ENCODE measurements at places on chromosomes 6 and 20. TPM values are rescaled to one million over a fixed set of nuclear protein-coding genes. Genes with fewer than 3 reads are reported as not detected.
A peak's percentile ranks its signal among the peaks of the same experiment; 100 is the strongest.

DNA sequence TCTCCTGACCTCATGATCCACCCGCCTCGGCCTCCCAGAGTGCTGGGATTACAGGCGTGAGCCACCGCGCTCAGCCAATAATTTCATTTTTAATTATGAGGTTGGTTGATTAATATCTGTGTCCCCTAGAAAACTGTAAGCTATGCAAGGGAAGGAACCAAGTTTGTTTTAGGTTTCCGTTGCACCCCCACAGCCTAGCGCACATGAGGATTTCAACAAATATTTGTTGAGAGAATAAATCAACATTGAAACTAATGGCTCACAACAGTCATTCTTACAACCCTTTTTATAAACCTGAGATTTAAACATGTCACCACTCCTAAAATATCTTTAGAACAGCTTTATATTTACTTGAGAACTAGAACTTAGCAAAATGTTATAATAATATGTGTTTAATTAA, 114.0 kb upstream of the CARMIL1 start:
- DNase-seq: no peak

The FKBP1C gene
- 0.17 TPM for total RNA-seq

GRCh38 chr6:122651604-122652003, 41.4 kb downstream of the PKIB start:
- DNase-seq: no peak

DNA sequence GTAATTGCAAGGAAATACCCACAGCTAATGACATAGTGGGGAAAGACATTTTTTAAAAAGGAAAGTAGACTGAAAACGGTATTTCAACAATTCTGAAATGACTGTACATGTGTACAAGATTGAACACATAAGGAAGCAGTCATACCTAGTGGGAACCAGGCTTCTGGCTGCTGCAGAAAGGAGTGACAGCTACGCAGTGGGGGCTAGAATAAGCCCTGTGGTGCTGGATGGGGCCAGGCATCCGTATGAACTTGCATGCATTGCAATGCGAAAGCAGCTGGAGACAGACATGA, 54.9 kb upstream of the GPR31 start:
- DNase-seq: no peak

DNA sequence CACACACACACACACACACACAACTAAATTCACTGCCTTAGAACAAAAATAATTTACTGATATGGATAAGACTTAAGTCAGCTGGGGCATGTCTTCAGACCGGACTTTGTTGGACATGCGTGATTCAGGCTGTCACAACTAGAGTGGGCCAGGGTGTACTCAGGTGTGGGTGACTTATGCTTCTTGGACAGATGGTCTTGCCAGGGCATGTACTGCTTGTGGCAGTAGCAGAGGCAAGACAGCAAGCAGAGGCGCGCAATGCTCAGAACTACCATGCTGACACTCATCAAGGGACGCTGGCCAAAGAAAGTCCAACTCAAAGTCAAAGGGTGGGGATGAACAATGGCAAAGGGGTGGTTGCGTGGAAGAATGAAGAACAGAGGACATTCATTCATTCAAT, 437.5 kb downstream of the CBLN4 start:
- no peak for DNase-seq

- DNase-seq: no peak
Measured at GRCh38 chr6:56079751-56080540, 167.4 kb downstream of the COL21A1 start.

The MACROD2 gene
- 0.26 TPM for total RNA-seq

- no peak for DNase-seq
Measured at GRCh38 chr6:129130959-129131681, 248.2 kb downstream of the LAMA2 start.

The DSN1 gene
- 64.7 TPM for total RNA-seq

- DNase-seq: no peak
Measured at GRCh38 chr20:63891061-63892002, 3.6 kb upstream of the DNAJC5 start.

The MEP1A gene
- total RNA-seq: not detected

DNA sequence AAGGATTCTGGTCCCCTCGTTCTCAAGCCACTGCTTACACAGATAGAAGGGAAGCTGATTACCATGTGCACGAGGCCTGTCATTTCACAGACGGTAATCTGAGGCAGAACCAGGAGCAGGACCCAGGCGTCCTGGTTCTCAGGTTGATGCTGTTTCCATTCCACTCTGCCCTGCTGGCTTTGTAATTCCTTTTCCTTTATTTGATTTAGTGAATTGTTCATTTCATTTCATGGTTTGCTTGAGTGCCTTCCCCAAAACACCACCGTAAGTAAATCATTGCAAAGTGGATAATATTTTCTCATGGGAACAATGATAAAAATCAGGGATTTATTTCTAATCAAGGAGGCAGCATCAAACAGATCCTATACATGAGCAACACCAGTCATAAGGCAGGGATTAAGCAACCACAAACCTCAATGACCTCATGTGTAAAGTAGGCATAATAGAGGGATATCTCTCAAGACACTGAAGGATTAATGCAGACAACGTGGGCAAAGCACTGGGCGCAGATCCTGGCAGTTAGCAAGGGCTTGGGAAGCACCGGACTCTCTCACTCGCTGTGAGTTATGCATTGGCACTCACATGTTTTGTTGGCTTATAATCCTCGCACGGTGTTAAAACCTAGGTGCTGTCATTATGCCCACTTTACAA, 229.5 kb upstream of the FOXQ1 start:
- DNase-seq: peak; percentile 98

DNA sequence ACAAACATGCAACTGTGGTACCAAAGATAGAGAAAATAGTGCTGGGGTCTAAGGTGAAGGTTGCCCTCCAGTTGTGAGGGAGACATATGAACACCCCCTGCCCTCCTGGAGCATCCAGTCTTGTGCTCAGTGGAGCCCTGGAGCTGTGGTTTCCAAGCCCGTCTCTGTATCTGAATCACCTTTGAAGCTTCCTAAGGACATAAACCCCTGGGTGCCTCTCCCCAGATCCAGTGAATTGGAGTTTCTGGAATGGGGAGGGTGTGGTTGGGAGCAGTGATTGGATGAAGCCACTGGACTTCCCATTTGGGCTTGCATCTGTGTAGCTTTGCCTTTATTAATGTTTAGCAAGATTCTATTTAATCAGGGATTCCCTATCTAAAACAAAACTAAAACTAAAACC, 22.4 kb upstream of the E2F3 start:
- DNase-seq: no peak

The GTPBP2 gene
- total RNA-seq: 56.5 TPM

DNA sequence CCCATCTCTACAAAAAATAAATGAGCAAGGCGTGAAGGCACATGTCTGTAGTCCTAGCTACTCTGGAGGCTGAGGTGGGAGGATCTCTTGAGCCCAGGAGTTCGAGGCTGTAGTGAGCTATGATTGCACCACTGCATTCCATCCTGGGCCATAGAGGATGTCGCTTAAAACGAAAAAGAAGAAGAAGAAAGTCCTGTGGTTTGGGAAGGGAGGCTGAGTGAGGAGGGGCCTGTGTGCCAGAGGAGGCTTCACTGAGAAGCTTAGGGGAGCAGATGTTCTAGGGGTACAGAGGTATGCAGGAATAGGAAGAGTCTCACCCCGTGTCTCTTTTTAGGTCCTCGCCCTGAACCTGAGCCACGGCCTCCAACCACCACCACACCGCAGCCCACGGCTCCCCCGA, 4.2 kb downstream of the MMP9 start:
- DNase-seq: no peak

The CNR1 gene
- 2.0 TPM for total RNA-seq

DNA sequence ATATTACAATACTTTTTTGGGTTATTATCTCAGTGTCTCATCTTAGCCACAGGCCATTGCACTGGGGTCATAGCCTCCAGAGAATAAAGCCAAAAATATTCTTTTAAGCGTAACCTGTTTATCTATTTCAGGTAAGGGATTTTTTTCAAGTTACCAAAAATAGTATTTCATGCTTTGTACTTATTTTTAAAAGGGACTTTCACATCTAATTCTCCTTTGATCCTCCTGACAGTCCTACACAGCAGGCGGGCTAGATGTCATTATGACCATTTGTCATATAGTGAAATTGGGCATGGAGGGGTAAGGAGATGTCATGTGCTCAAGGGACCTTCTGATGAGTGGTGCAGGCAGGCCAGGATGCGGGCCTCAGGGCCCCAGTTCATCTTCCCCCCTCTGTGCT, 68.9 kb downstream of the TBC1D7 start:
- DNase-seq: no peak

GRCh38 chr6:104159045-104159618, 700.6 kb downstream of the HACE1 start:
- no peak for DNase-seq

DNA sequence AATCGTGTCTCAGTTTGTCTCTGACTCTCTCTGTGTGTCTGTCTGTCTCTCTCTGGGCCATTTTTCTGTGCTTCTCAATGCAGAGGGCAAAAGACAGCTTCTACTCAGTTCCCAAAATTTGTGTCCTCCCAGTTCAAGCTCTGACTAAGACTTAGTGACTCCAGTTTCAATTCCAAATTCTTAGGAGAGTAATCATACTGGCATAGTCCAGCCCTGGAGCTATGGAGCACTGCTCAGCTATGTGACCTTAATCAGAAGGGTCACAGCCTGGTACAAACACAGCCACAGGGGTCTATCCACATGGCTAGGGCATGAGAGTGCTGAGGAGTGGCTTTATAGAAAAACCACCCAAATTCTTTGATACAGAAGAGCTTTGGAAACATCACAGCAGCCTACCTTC, 91.9 kb downstream of the FOXF2 start:
- DNase-seq: peak; percentile 60

DNA sequence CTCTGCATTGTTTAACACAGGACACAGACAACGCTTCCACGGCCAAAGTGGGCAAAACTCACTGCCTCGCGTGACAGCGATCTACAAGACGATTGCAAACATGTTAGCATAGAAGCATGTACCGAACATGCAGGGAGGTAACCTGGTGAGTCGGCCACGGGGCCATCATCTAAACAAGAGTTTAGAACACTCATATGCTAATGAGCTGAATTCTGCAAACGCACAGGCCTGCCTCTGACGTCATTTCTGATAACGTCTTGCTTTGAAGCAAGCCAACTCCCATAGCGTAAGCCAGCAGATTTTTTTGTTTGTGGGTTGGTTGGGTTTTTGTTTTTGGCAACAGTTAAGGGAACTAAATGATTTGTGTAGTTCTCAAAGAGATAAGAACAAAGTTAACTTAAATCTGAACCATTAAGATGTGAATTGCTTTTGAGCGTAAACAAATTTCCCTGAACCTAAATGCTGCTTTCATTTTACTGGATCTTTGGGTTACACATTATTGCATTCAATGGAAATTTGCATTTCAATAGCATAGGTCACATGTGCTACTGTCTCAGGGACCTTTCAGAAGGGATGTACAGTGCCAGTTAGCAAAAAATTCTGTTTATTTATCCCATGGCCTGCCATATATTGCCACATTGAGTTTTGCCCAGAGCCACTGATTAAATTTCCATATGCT, 184.5 kb upstream of the PDE10A start:
- no peak for DNase-seq

The AGER gene
- 1.7 TPM for total RNA-seq

GRCh38 chr6:44572346-44572745, 184.8 kb downstream of the CDC5L start:
- no peak for DNase-seq

The RSPO4 gene
- total RNA-seq: not detected

The LINC00237 gene
- not detected for total RNA-seq

GRCh38 chr6:3825851-3826581, 23.2 kb upstream of the FAM50B start:
- peak; percentile 86 for DNase-seq

The DLK2 gene
- total RNA-seq: not detected

The TP53TG5 gene
- not detected for total RNA-seq

- no peak for DNase-seq
Measured at GRCh38 chr6:42269974-42270510, 52.4 kb upstream of the MRPS10 start.

The SLC44A4 gene
- total RNA-seq: 0.54 TPM

GRCh38 chr6:119726086-119726485, 376.5 kb upstream of the MAN1A1 start:
- no peak for DNase-seq

GRCh38 chr20:13008761-13009681, at the start of gene SPTLC3:
Gene SPTLC3 (plus strand): TSS chr20:13008972. CDS start chr20:13009268, 296 bp downstream.
- DNase-seq: peak; percentile 81

The CCDC170 gene
- total RNA-seq: not detected

All from Caki2 (cell line).